NCI-H460 (cell line): ENCODE measurements at places on chromosomes 3 and 15. TPM values are rescaled to one million over a fixed set of nuclear protein-coding genes. Genes with fewer than 3 reads are reported as not detected.

DNA sequence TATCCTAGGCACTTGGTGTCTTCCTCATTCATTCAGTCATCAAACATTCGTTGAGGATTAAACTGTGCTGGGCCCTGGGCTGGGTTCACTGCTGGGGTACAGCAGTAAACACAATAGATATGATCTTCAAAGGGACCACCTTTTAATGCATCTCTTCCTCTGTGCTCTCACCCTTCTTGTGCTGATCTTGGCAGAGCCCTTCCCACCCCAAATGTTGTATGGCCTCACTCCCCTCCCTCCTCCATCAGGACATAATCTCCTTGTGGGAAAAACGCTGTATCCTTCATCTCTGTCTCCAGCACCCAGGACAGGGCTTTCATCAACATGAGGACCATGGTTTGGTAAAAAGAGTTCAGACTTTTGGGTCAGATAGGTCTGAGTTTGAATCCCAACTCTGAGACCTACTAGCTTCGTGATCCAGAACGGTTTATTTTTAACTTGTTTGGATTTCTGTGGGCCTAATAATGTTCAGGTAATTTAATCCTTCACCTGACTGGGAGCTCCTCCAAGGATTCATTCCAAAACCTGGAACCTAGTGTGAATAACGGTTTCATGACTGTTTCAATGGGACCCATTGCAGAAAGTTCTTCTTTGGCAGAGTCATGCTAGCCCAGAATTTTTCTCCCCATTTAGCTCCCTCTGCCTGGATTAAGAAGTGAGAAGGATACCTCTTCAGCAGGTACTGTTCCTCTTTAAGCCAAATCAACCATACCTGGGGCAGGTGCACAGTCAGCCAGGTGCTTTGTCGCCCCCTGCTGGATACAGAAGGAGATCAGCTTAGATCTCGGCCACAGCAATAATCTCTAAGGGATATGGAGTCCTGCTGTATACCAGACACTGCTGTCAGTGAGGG, 5.2 kb upstream of the WNT7A start:
- DNase-seq: peak; percentile 39

DNA sequence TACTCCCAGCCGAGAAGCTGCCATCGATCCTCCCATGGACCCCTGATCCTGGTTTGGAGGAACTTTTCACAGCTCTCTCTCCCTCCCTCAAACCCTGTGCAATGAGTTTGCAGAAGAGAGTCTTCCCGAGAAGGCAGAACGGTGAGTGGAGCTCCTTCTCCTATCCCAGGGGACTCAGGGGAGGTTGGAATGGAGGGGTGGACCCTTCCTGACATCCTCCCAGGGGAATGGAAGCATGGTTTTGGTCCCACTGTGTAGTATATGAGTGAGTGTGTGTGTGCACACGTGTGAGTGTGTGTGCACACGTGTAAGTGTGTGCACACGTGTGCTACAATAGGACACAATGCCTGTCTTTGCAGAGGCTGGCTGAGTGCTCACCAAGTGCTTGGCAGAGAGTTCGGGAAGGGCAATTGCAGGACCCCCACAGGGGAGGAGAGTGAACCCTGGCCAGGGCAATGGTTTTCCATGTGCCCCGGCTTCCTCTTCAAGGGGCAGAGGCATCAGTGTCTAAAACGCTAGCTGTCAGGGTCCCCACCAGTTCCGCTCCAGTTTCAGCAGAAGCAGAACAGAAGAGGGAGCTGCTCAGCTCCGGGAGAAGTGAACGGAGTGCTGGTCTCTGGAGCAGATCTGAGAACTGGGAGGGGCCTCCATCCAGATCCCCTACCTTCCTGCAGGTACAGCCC, 13.8 kb upstream of the IL16 start:
- no peak for DNase-seq

DNA sequence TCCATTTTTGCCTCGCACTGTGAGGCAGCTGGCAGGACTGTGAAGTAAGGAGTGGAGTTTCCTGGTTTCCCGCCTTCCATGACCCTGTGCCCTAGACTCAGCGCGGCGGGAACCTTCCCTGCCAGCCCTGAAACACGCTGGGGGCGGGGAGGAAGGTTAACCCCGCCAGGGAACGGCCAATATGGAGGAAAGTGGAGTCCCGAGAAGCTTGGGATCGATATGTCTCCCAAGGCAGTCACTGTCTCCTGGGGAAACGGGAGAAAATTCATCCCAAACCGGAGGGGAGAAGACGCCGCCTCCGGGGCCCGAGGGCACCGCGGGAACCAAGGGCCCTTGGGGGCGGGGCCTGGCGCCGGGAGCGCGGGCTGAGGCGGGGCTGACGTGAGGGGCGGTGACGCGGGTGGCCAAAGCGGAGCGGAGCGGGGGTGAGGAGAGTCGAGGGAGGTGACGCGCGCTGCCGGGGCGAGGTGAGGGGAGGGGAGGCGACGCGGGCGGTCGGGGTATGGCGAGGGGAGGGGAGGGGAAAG, at the start of gene HMCES:
Gene HMCES (plus strand): TSS at position 432 of the 527 bp plus-strand sequence. CDS start 863 bp downstream, outside the sequence.
- DNase-seq: peak; percentile 79

DNA sequence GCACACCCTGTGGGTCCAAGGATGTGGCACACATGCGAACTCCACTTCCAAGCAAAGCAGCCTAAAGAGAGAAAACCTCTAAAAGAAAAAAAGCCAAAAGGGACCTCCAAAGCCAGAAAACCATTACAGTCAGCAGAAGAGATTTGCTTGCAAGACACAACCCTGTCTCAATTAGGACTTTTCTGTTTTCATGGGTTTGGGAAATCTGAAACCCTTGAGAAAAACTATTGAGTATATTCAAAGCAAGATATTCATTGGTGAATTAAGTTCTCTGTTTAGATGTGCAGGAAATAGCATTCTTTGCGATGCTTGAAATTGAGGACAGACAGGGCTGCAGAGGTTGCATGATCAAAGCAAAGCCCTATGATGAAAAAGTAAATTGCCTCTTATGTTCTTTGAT, 10.2 kb upstream of the LDHAL6B start:
- DNase-seq: no peak

GRCh38 chr15:29302871-29303270, 33.2 kb upstream of the NSMCE3 start:
- DNase-seq: no peak

GOLGA8R gene
- 0.81 and 1.2 TPM in 2 replicates for total RNA-seq

- DNase-seq: no peak
Measured at GRCh38 chr15:28094732-28095521, 4.2 kb downstream of the OCA2 start.

- no peak for DNase-seq
Measured at GRCh38 chr15:41304149-41304770, 28.1 kb downstream of the OIP5 start.

- no peak for DNase-seq
Measured at GRCh38 chr15:50066666-50067065, 52.4 kb downstream of the ATP8B4 start.

- DNase-seq: no peak
Measured at GRCh38 chr15:90868261-90868689, at the start of gene FURIN. TSS of gene FURIN (plus strand) at chr15:90868588. CDS start at chr15:90875741, 7,153 bp downstream.

GRCh38 chr3:122730240-122730639, 49.6 kb downstream of the PARP14 start:
- DNase-seq: no peak

DNA sequence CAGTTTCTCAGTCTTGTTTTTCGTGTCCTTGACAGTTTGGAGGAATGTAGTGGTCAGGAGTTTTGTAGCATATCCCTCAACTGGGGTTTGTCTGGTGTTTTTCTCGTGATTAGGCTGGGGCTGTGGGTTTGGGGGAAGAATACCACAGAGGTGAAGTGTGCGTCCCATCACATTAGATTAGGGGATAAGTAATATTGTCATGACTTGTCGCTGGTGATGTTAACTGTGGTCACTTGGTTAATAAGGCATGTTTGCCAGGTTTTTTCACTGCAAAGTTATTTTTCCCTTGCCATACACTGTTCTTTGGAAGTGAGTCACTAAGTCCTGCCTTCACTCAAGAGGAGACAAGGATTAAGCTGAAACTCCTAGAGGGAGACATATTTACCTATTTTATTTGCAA, 39.1 kb downstream of the PAK2 start:
- DNase-seq: no peak

DNA sequence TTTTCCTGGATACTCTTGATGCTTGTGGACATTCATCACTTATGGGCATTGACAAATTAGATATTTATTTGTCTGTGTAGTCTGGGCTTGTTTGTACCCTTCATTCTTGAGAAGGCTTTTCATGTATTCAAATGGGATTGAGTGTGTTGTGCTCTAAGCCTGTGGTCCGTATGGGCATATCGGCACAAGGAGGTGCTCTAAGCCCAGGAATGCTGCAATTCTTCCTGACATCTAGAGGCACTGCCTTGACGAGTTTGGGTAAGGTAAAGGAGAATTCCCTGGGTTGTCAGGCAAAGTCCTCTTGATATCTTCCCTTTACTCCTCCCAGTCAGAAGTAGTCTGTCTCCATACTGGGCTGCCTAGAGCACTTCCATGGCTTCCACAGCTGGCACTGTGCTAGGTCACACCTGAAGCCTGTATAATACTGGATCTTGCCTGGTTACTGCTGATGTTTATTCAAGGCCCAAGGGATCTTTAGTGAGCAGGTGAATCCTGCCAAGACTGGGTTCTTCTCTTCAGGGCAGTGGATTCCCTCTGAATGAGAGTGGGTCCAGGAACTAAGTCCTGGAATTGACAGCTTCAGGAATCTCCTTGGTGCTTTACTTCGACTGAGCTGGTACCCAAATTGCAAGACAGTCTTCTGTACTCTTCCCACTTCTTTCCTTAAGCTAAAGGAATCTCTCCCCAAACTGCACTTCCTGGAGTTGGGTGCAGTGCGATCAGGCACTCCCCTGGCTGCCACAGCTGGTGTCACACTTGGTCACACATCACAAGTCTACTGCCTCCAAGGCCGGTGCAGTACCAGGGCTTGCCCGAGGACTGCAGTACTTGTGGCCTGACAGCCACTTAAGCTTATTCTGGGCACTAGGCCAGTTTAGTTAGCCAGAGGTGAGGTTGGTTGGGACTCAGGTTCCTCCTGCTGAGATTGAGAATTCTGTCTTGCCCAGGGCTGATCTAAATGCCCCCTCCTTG, 46.0 kb downstream of the GALK2 start:
- no peak for DNase-seq

DNA sequence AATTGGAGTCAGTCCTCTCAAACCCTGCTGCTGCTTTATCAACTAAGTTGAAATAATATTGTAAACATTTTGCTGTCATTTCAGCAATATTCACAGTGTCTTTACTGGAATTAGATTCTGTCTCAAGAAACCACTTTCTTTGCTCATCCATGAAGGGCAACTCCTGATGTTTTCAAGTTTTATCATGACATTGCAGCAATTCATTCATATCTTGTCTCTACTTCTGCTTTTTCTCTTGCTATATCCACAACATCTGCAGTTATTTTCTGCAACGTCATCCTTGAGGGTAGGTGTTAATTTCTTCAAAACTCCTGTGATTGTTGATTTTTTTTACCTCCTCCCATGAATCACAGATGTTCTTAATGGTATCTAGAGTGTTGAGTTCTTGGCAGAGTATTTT, 181.6 kb downstream of the EPHA6 start:
- no peak for DNase-seq

DNA sequence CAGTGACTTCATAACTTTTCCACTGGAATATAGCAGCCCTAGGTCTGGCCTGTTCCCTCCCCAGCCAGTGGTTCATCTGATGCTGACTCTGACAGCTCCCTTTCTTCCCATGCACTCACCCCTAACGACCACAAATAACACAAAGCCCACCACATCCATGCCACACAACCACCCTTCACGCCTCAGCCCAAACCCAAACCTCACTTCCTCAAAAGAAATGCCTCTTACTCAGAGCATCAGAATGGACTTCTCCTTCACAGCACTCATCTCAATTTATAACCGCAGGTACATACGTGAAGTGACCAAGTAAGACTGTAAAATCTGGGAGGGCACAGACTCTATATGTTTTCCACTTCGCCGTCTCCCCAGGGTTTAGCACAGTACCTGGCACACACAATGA, 1.1 kb downstream of the RBSN start:
- DNase-seq: no peak

GHSR gene
- total RNA-seq: not detected in 2 replicates

CAPN3 gene
- total RNA-seq: 0.43 and 1.6 TPM in 2 replicates

GOLGA6L7 gene
- total RNA-seq: not detected in 2 replicates

DNA sequence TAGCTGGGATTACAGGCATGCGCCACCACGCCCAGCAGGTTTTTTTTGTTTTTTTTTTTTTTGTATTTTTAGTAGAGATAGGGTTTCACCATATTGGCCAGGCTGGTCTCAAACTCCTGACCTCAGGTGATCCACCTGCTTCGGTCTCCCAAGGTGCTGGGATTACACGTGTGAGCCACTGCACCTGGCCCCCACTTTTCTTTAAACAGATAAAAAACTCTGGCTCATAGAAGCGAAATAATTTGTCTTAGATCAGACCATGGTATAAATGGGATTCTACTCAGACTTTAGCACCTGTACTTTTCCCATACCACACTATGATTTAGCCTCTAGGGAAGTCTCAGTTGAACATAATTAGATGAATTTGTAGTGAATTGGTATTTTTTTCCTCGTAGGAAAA, 182.4 kb downstream of the AKAP13 start:
- DNase-seq: no peak

GRCh38 chr15:100131321-100132224, 210.2 kb downstream of the ADAMTS17 start:
- no peak for DNase-seq

SPATA12 gene
- 0.12 TPM in 1 of 2 replicates, not detected in the other for total RNA-seq

CCDC51 gene
- total RNA-seq: 16.2 and 20.5 TPM in 2 replicates

P2RY14 gene
- not detected in 2 replicates for total RNA-seq

SLC24A5 gene
- not detected in 2 replicates for total RNA-seq

- DNase-seq: no peak
Measured at GRCh38 chr3:129439226-129439816, 427 bp downstream of the MBD4 start.

- no peak for DNase-seq
Measured at GRCh38 chr3:120864541-120864940, 43.5 kb upstream of the STXBP5L start.

- no peak for DNase-seq
Measured at GRCh38 chr15:67161412-67161811, 93.0 kb downstream of the AAGAB start.

DNA sequence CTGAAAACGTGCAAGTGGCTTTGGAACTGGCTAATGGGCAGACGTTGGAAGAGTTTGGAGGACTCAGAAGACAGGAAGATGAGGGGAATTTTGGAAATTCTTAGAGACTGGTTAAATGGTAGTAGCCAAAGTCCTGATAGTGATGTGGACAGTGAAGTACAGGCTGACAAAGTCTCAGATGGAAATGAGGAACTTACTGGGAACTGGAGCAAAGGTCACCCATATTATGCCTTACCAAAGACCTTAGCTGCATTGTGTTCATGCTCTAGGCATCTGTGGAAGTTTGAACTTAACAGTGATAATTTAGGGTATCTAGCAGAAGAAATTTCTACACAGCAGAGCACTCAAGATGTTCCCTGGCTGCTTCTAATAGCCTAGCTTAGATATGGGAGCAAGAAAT, 28.6 kb upstream of the SERPINI2 start:
- no peak for DNase-seq

- DNase-seq: no peak
Measured at GRCh38 chr15:38611228-38611627, 46.6 kb upstream of the RASGRP1 start.
